ENCODE measurements at places on chromosomes 3 and 15.

DNA sequence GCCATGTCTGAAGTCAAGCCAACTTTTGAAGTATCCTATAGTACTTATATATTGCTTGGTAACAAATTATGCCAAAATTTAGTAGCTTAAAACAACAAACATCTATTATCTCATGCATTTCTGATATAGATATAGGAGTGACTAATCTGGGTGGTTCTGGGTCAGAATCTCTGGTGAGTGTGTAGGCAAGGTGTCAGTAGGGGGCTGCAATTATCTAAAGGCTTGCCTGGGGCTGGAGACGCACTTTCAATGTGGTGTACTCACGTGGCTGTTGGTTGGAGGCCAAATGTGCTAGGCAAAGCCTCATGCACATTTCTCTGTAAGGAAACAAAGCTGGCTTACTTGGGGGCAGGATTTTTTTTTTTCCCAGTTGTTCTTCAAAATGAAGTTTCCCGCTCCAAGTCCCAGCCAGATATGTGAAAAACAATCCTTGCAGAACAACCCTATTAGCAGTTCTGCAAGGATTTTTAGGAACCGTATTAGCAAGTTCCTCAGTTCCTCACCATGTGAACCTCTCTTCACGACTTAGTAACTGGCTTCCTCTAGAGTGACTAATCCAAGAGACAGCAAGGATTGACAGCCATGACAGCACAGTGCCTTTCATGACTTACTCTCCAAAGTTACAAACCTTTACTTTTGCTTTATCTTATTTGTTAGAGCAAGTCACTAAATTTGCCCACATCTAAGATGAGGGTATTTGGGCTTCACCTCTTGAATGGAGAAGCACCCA lies 25.8 kb downstream of the GREM1 start:
- no peak for DNase-seq

- DNase-seq = no peak
Measured at GRCh38 chr3:194431554-194431953, 32.5 kb upstream of the GP5 start.

- DNase-seq = no peak
Measured at GRCh38 chr3:108251265-108251664, 29.0 kb upstream of the IFT57 start.

- no peak for DNase-seq
Measured at GRCh38 chr15:73891328-73892315, 18.3 kb downstream of the TBC1D21 start.

- DNase-seq = no peak
Measured at GRCh38 chr15:92226020-92226612, 167.6 kb upstream of the ST8SIA2 start.

DNA sequence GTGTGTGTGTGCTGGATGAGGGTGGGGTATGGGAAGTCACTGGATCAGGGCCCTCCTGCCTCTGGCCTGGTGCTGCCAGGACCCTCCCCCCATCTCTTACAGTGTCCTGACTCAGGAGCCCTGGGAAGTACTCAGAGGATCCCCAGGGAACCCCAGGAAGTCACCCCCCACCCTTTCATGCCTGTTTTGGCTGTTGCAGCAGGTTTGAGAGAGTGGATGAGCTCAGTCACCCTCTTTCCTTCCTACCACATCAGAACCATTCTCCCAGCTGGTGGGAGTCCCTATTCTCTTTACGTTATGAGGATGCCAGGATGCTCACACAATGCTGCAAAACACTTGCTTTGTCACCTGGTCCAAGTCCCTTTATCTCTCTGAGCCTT lies 59.0 kb downstream of the BDH1 start:
- no peak for DNase-seq

- DNase-seq = no peak
Measured at GRCh38 chr3:116331380-116331779, 113.9 kb downstream of the LSAMP start.

DNA sequence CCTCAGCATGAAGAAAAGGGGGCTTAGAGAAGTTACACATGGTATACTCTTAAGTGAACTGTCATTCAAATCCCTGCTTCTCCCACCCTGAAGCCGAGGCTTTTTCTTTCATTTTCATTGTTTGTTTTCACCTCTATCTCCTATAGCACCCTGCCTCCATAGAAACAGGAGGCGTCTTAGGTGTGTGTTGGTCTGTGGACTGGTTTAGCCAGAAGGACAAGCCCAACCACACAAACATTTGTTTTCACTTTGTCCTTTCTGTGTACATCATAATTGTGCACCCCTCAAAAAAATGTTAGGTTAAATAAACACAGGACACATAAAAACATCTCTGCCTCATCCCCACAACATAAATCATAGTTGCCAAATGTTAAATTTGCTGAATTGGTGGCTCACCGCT lies 73.3 kb upstream of the UBE2E2 start:
- DNase-seq = no peak

- DNase-seq = no peak
Measured at GRCh38 chr15:62883938-62884479, 158.5 kb upstream of the TPM1 start.

- DNase-seq = peak; percentile 86
Measured at GRCh38 chr15:78930577-78931388, 14.1 kb downstream of the CTSH start.

GRCh38 chr3:100057716-100058575 lies 56.4 kb downstream of the FILIP1L start:
- DNase-seq = no peak

DNA sequence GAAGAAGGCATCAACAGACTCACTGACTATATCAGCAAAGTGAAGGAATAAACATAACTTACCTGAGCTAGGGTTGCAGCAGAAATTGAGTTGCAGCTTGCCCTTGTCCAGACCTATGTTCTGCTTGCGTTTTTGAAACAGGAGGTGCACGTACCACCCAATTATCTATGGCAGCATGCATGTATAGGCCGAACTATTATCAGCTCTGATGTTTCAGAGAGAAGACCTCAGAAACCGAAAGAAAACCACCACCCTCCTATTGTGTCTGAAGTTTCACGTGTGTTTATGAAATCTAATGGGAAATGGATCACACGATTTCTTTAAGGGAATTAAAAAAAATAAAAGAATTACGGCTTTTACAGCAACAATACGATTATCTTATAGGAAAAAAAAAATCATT lies 17.8 kb downstream of the LMOD3 start:
- no peak for DNase-seq

GRCh38 chr15:47588958-47589357 lies 128.3 kb upstream of the SEMA6D start:
- DNase-seq = no peak

DNA sequence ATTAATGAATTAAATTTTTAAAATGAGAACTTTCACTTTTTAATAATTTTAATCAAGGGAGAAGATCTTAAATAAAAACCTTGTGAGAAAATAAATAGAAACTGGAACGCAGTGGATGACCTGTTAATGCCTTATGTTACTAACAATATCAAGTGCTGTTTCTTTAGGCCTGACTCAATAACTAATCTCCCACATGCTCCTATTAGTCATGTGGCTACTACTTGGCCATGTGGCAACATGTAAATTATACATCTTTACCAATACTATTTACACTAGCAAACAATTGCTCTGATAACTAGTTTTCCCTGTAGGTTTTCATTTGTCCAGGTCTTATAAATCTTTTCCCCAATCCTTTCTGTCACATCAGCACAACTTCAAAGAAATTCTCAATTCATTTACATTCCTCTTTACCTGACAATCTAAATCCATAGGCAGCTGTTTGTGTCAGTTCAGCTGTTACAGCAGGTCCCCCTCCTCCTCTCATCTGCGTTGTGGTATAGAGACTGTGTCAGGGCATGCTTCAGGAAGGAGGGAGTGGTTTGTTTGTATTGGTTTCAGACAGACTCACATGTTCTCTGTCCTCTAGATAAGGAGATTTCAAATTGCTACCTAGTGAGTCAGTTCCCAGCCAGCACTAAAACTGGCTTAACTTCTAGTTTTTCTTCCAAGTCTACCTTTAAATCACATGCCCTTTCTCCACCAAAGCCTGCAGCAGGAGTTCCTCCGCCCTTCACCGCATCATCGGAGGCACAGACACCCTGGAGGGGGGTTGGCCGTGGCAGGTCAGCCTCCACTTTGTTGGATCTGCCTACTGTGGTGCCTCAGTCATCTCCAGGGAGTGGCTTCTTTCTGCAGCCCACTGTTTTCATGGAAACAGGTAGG lies 11.3 kb upstream of the C3orf52 start:
- DNase-seq = peak; percentile 95

DNA sequence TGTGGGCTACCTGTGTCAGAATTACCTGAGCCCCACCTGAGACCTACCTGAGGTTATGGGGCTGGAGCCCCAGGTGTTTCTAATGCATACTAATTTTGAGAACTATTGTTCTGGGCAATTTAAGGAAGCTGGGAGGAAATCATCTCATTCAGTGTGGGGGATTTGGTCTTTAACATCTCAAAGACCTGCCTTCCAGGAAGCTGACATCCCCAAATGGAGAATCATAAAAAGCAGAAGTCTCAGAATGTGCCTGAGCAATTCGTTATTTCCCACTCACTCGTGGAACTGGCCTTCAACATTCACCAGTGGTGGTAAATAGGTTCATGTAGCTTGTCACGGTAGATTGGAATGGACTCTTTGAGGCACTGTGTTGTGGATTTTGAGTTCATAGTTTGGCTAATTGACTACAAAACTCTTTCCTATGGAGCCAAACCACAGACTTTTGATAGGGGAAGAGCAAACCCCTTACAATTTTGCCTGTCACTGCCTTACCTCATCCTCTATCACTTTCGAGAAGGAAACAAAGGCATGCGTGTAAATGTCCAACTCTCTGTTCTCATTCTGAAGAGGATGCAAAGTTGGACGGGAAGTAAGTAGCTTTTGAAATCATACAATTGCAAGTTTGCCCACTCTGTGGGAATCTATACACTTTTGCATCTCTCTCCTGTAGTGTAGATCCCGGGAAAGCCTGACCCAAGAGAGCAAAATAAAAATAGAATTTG lies 521.0 kb upstream of the MDFIC2 start:
- DNase-seq = no peak

DNA sequence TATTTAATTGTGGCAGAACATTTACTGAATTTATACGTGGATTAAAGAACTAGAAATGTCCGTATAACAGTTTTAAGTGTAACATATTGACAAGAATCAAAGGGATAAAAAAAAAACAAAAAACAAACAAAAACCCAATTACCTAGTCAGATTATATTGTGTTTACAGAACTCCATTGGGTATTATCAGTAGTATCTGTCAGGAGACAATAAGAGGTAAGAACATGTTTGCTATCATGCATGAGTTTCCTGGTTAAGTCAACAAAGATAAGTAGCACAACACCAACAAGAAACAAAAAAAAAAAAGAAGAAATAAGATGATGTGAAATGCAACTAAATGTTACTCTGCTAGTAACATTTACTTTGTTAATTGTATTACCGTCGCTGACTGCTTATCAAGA lies 570.6 kb downstream of the ZBBX start:
- no peak for DNase-seq
